ENCODE measurements at places on chromosomes 3 and 15. TPM values are rescaled to one million over a fixed set of nuclear protein-coding genes. Genes with fewer than 3 reads are reported as not detected.

SPESP1 gene
- not detected for total RNA-seq

CACNA2D3 gene
- total RNA-seq: not detected

ATR gene
- total RNA-seq: 28.0 TPM

ADCY5 gene
- total RNA-seq: not detected

ATP2B2 gene
- not detected for total RNA-seq

CASR gene
- not detected for total RNA-seq

DPPA2 gene
- not detected for total RNA-seq

IP6K1 gene
- 34.3 TPM for total RNA-seq

ONECUT1 gene
- total RNA-seq: not detected

CDHR4 gene
- not detected for total RNA-seq

CSNK1G1 gene
- total RNA-seq: 10.0 TPM

ITPKA gene
- total RNA-seq: not detected

GPR171 gene
- 11.5 TPM for total RNA-seq

MORC1 gene
- total RNA-seq: not detected

LRRC2 gene
- 0.75 TPM for total RNA-seq

ROBO1 gene
- total RNA-seq: 3.3 TPM

HACL1 gene
- total RNA-seq: 30.1 TPM

ZMYND10 gene
- 1.6 TPM for total RNA-seq

ACP3 gene
- total RNA-seq: not detected

CIB2 gene
- total RNA-seq: 1.2 TPM

ANKRD63 gene
- not detected for total RNA-seq

GOLGA8M gene
- total RNA-seq: 2.1 TPM

CYP1A1 gene
- not detected for total RNA-seq

PTPRG gene
- total RNA-seq: not detected

BSN gene
- total RNA-seq: 0.35 TPM

HRG gene
- total RNA-seq: not detected

NR1I2 gene
- 0.19 TPM for total RNA-seq

APH1B gene
- 13.6 TPM for total RNA-seq

SMCO1 gene
- total RNA-seq: not detected

MGLL gene
- total RNA-seq: 1.1 TPM

STOML1 gene
- total RNA-seq: 4.8 TPM

All from CD8-positive, alpha-beta T cell (primary cell).